ENCODE measurements at places on chromosomes 7 and 10. TPM values are rescaled to one million over a fixed set of nuclear protein-coding genes. Genes with fewer than 3 reads are reported as not detected.

GRCh38 chr10:101968940-101969321 is 87.0 kb downstream of the ARMH3 start:
- no peak overlapping the region for H3K4me3 ChIP-seq
- peaks cover 52% of the 10 kb centered on the region for H3K36me3 ChIP-seq
- H3K27me3 ChIP-seq: no peaks in the 10 kb centered on the region
- no peak for DNase-seq

GRCh38 chr10:58109731-58110130 is 158.0 kb downstream of the IPMK start:
- no peaks in the 10 kb centered on the region for H3K36me3 ChIP-seq
- H3K27ac ChIP-seq: no peak overlapping the region
- no peaks in the 10 kb centered on the region for H3K4me1 ChIP-seq

DNA sequence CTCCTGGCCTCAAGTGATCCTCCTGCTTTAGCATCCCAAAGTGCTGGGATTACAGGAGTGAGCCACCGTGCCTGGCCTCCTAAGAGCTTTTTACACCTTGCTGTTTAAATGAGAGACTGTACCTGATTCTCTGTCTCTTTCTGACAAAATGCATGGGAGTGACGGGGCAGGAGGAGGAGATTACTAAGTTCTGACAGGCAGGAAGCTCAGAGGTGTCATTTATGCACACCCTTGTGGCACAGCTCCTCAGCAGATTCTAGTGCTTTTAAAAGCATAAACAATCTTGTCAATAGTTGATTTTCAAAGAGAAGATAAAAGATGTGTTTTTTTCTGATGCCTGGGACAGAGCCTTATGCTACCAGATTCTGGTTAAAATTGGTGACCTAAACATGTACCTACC is 39.7 kb upstream of the STEAP4 start:
- no peak for DNase-seq
- no peak overlapping the region for H3K4me3 ChIP-seq
- H3K4me1 ChIP-seq: no peaks in the 10 kb centered on the region
- peaks cover 15% of the 10 kb centered on the region for H3K27me3 ChIP-seq
- H3K27ac ChIP-seq: no peak overlapping the region
- no peaks in the 10 kb centered on the region for H3K36me3 ChIP-seq

The GNGT1 gene
- total RNA-seq: not detected

GRCh38 chr10:114920459-114920858 is 17.5 kb upstream of the TRUB1 start:
- peaks cover 6% of the 10 kb centered on the region for H3K27me3 ChIP-seq
- peaks cover 2% of the 10 kb centered on the region for H3K4me1 ChIP-seq
- no peak for DNase-seq

DNA sequence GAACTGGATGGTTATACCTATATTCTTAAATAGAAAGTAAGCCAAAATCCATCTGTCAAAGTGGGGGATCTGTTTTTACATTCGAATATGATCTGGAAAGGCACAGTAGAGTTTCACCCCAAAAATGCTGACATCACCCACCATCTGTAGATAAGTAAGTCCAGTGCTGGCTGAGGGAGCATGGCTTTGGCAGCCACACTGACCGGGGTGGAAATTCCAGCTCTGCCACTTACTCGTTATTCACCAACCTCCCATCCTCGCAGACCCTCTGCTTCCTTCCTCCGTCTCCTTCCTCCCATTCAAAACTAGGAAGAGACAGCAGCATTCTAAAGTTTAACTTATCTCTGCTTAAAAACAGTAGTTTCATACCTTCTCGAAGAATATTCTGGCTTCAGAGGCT is 84.9 kb upstream of the GATA3 start:
- DNase-seq: no peak
- no peak overlapping the region for H3K27ac ChIP-seq
- H3K4me3 ChIP-seq: no peak overlapping the region
- no peaks in the 10 kb centered on the region for H3K27me3 ChIP-seq

DNA sequence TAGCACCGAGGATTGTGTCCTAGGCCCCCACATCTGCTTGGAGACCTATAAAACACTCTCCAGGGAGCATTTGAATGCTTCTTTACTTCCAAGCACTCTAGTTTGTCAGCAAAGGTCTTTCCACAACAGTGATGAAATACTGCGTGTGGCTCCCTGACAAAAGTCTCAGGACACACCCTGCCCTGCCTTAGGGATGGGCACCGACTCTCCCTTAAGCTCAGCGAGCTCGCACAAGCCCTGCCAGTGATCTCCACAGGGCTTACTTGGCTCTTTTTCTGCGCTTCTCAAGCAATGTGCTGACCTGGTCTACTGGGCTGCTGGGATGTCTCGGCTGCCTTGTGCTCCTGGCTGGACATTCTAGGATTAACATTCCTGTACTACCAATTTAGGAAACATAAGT is 84.3 kb upstream of the MPP7 start:
- no peak for DNase-seq
- peaks cover 8% of the 10 kb centered on the region for H3K4me1 ChIP-seq
- H3K36me3 ChIP-seq: no peaks in the 10 kb centered on the region
- H3K27ac ChIP-seq: no peak overlapping the region
- no peak overlapping the region for H3K4me3 ChIP-seq
- peaks cover 20% of the 10 kb centered on the region for H3K27me3 ChIP-seq

The POLR1F gene
- total RNA-seq: 41.8 TPM

The FAM25C gene
- total RNA-seq: not detected

The BPGM gene
- 22.3 TPM for total RNA-seq

The SFRP5 gene
- total RNA-seq: not detected

- no peak for DNase-seq
- no peaks in the 10 kb centered on the region for H3K36me3 ChIP-seq
- H3K4me3 ChIP-seq: no peak overlapping the region
- no peaks in the 10 kb centered on the region for H3K4me1 ChIP-seq
- no peaks in the 10 kb centered on the region for H3K27me3 ChIP-seq
- H3K27ac ChIP-seq: no peak overlapping the region
Measured at GRCh38 chr10:76769582-76769981, 868.0 kb downstream of the KCNMA1 start.

DNA sequence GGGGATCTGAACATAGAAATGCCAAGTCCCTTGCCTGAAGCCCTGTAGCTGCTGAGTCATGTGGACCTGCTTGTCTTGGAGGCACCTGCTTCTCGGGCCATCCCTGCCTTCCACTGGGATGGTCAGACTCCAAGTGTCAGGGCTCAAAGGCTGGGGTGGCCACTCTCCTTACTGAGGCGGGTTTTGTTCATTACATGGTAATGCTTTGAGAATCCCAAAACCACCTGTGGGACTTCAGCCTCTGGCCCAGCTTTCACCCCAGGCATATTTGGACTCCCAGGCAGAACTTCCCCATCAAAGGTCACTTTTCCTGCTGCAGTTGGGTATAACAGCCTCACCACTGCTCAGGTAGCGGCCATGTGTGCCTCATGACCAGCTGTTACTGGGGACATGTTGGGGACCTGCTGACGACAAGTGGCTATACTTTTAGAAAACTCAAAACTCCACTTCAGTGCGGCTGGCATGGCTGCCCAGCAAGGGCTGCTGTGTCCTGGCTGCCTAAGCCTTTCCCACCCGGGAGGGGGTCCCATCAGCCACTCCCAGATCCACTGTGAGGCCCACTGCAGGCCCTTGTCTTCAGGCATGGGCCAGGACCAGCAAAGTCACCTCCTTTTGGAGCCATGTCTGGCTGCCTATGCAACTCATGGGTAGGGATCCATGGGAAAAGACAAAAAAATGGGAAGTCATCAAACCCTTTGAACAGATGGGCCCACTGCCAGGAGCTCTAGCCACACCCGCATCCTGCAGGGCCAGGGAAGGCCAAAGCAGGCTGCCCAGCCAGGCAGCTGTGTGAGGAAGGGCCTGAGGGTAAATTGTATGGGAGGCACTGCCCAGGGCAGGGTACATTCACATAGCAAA is 96.7 kb downstream of the ARHGAP22 start:
- peaks cover 2% of the 10 kb centered on the region for H3K27me3 ChIP-seq
- H3K4me3 ChIP-seq: no peak overlapping the region
- H3K36me3 ChIP-seq: no peaks in the 10 kb centered on the region
- DNase-seq: no peak
- H3K27ac ChIP-seq: no peak overlapping the region
- H3K4me1 ChIP-seq: no peaks in the 10 kb centered on the region

The ATOH7 gene
- not detected for total RNA-seq

- DNase-seq: no peak
- no peaks in the 10 kb centered on the region for H3K4me1 ChIP-seq
- H3K36me3 ChIP-seq: no peaks in the 10 kb centered on the region
- no peaks in the 10 kb centered on the region for H3K27me3 ChIP-seq
- no peak overlapping the region for H3K27ac ChIP-seq
- H3K4me3 ChIP-seq: no peak overlapping the region
Measured at GRCh38 chr7:82131215-82131614, 312.4 kb downstream of the CACNA2D1 start.

The SPDYE3 gene
- total RNA-seq: not detected

DNA sequence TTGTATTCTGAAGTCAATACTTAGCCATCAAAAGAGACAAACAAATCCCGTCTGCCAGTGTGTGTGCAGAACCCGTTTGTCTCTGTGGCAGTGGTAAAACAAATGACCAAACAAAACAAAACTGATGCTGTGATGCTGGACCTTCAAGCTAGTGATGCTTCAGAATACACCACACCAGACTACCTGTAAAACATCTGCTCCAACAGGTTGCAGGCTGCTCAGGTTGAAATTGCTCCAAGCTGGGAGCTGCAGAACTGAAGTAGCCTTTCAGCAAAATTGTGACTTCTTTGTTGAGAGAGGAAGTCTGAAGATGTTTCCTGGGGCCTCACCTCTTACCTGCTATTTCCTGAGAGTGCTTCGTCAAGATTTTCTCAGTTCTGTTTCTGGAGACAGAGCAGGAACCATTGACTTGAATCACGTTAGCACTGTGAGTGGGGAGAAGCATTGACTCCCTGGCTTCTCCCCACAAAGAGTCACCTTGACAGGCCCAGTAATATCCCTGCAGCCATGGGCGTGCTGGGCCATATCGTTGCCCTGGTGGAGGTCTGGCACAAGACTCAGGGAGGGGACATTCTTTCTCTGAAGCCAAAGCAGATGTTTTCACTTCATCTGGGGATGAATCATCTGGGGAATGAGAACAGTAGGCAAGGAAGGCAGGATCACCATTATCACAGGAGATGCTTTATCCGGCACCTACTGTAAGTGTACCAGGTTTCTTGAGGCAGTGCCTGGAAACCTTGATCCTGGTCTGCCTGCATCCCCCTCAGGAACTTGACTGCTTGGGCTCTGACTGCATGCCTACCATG is 80.2 kb downstream of the RBM20 start:
- no peak overlapping the region for H3K27ac ChIP-seq
- H3K4me1 ChIP-seq: peaks cover 17% of the 10 kb centered on the region
- no peaks in the 10 kb centered on the region for H3K36me3 ChIP-seq
- peak overlapping the region; percentile 45 for H3K4me3 ChIP-seq
- DNase-seq: peak; percentile 63
- no peaks in the 10 kb centered on the region for H3K27me3 ChIP-seq

DNA sequence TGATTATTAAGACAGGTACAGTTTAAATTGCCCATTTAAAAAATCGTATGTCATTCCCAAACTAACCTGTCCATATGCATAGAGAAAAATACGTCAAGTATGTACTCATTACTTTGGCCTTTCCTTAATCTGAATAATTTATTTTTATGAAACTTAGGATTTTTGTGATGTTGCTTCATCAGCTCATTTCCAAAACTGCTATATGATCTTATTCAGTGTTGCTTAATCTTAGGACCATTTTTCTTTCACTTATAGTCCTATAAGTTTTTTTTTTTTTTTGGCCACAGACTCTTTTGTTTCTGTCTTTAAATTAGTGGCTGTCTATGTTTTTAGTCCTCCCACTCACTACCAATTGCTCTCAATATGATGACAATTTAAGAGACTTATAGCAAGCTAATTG is 345.1 kb downstream of the PHTF2 start:
- H3K27me3 ChIP-seq: peaks cover 4% of the 10 kb centered on the region
- DNase-seq: no peak
- no peaks in the 10 kb centered on the region for H3K36me3 ChIP-seq
- H3K27ac ChIP-seq: no peak overlapping the region
- H3K4me1 ChIP-seq: no peaks in the 10 kb centered on the region

The CRHR2 gene
- not detected for total RNA-seq

The TMEM270 gene
- not detected for total RNA-seq

- no peak overlapping the region for H3K27ac ChIP-seq
- peaks cover 9% of the 10 kb centered on the region for H3K27me3 ChIP-seq
- H3K4me1 ChIP-seq: no peaks in the 10 kb centered on the region
- no peak overlapping the region for H3K4me3 ChIP-seq
Measured at GRCh38 chr7:103380395-103381191, 33.1 kb downstream of the PSMC2 start.

DNA sequence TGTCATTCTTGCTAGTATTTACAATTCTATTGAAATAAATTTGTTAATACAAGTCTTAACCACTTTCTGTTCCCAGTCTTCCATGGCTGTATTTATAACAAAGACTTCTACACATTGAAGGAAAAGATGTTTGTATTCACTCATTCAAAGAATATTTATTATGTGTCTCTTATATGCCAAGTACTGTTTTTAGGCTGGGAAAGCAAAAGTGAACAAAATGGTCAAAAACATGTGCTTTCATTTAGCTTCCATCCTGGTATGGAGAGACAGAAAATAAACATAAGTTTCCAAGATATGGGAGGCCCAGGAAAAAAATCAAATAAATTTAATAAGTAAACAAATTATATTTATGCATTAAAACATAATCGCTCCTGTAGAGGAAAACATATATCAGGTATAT is 22.9 kb downstream of the CPED1 start:
- DNase-seq: no peak
- H3K27ac ChIP-seq: no peak overlapping the region
- H3K4me1 ChIP-seq: no peaks in the 10 kb centered on the region

DNA sequence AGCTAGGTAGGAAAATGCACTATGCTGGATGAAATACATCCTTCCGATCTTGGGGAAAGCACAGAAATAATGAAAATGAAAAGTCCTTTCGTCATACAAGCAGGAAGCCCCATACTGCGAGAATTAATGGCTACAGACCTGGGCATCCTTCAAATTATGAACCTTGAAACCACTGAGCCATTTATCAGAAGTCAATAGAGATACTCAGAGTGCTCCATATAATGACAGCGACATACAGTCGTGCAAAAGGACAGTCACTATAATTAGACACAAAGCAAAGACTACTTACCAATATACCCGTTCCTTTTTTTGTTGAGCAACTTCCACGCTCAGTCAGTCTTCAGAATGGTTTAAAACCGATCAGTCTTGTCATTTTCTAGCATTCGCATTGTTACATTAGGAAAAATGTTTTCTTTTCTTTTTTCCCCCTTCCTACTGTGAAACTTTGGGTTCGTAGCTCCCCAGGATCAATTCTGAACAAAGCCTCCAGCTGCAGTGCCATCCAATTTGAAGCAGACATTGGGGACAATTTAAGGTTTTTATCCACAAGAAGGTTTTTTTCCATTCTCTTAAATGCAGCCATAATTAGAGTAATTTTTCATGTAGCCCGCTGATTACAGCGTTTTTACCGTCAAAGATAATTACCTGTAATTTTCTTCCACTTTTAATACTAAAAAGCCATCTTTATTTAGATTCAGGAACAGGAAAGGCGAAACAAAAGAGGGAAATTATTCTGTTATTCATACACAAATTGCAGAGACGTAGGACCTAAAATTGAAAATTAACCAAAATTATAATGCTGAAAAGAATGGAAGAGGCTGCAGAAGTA is 6.4 kb downstream of the DLX6 start:
- H3K4me1 ChIP-seq: peaks cover 2% of the 10 kb centered on the region
- H3K27me3 ChIP-seq: peaks cover 92% of the 10 kb centered on the region
- H3K27ac ChIP-seq: no peak overlapping the region
- peaks cover 3% of the 10 kb centered on the region for H3K36me3 ChIP-seq
- no peak for DNase-seq
- no peak overlapping the region for H3K4me3 ChIP-seq

The UNC5B gene
- 0.02 TPM for total RNA-seq

The CTAGE6 gene
- total RNA-seq: 1.5 TPM

GRCh38 chr10:55024713-55025112 is 223.7 kb upstream of the PCDH15 start:
- no peak overlapping the region for H3K4me3 ChIP-seq
- no peaks in the 10 kb centered on the region for H3K4me1 ChIP-seq
- no peaks in the 10 kb centered on the region for H3K27me3 ChIP-seq

Measured in activated CD4-positive, alpha-beta T cell treated with anti-CD3 and anti-CD28 coated beads, Interleukin-2, amount 10 ng/mL, durations not matched to agents 24 days and 14 days (primary cell).